Activated naive CD4-positive, alpha-beta T cell treated with anti-CD3 and anti-CD28 coated beads for 36 hours (primary cell): ENCODE measurements at places on chromosomes 7 and 10.
A peak's percentile ranks its signal among the peaks of the same experiment; 100 is the strongest.

DNA sequence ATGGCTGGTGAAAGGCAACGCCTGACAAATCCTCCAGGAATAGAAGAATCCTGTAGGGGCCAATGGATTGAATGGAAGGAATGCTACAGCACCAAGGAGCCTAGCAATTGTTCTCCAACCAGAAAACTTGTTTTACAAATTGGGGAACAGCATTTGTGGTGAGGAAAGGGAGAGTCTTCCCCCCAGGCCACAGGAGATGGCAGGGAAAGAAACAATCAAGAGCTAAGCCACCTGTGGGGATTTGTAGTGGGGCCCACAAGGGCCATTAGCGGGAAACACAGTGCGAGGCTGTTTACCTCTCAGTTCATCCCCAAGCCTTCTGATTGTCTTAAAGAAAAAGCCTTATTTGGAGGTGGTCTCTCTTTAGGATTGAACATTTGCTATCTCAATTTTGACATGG, 48.5 kb upstream of the KCNMA1 start:
- no peak for DNase-seq

- DNase-seq, result no peak
Observed at GRCh38 chr7:111711426-111712065, 149.3 kb upstream of the IMMP2L start.

DNA sequence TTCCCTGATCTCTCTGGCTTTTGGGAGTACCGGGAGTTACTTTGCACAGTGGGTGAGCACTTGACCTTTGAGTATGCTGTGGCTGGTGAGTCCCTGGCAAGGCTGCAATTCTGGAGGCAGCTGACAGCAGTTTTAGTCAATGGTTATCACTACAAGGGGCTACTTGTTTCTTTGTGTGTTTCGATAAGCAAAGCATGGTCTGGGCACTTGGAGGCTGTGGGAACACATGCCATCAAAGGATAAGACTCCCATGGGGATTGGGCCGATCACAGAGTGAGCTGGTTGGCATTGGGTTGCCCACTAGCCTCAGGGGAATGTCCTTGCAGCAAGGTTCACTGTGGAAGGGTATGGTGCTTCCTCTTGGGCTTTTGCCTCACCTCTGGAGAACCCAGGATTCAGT, 208.2 kb downstream of the SNX13 start:
- no peak for DNase-seq

GRCh38 chr10:17113889-17114540, 15.6 kb downstream of the CUBN start:
- DNase-seq, result no peak

DNA sequence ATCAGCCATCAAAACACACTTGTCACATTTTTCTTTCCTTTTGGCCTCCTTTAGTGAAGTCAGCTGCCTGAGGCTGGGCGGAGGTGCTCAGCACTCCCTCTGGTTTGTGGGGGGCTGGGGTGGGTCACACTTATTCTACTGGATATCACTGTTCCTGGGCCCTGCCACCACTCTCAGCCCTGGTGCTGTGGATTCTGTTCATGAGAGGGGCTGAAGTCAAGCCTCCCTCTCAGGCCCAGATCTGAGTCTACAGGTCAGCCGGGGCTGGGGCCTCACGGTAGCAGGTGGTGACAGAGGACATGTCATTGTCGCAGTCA, 180.8 kb upstream of the TNS3 start:
- DNase-seq, result no peak

GRCh38 chr7:109836016-109836415, 1254.9 kb upstream of the LRRN3 start:
- no peak for DNase-seq

GRCh38 chr10:14438057-14438456, 107.3 kb upstream of the FRMD4A start:
- DNase-seq, result no peak

- peak; percentile 59 for DNase-seq
Observed at GRCh38 chr7:45921699-45922519, 837 bp upstream of the IGFBP3 start.

DNA sequence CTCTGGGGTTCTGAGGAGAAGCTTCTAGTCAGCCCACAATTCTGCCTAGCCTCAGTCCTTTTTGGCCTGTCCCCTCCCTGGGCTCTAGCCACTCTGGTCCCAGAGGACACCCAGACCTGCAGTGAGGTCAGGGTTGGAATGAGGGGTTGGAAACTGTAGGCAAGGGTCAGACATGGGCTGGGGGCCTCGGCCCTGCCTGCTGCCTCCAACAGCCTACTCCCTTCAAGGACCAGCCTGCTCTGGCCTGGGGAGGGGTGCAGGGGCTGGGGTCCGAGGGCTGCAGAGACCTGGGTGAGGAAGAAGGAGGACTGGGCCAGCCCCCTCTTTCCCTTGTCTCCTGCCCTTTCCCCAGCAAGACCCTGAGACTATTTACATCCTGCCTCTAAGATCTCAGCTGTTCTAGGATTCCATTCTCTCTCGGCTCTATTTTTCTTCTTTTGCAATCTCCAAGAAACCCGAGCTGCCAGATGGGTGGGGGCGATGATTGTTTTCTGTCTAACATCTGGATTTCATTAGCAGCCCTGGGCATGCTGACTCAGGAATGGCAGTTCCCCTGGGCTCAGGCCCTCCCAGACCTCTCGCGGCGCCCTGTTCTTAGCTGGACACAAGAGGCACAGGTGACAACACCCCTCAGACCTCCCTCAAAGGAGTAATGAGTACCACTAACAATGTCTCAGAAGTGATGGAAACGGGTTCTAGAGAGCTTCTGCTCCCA, 23.1 kb downstream of the ZCCHC24 start:
- DNase-seq, result no peak

DNA sequence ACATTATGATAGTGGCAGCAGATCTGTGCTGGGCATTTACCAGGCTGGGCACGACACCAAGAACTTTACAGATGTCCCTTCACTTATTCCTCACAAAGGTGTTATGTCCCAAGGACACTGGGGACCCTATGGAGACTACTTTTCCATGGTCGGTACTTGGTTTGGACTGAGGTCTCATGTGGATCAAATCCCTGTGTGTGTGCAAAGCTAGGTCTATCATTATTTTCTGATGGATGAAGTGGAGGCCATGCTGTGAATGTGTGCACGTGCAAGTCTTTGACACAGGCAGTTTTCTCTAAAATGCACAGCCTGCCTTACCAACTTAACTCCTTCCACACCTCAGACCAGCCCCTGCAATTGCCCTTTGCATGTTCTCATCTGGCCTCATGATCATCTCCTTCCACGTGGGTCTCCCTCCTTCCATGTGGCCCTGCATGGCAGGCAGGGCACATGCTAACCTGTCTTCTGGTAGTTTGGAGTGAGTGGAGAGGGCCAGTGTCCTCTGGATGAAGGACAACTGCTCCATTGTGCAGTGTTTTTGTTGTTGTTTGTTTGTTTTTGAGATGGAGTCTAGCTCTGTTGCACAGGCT, 16.0 kb upstream of the ZNF273 start:
- no peak for DNase-seq

DNA sequence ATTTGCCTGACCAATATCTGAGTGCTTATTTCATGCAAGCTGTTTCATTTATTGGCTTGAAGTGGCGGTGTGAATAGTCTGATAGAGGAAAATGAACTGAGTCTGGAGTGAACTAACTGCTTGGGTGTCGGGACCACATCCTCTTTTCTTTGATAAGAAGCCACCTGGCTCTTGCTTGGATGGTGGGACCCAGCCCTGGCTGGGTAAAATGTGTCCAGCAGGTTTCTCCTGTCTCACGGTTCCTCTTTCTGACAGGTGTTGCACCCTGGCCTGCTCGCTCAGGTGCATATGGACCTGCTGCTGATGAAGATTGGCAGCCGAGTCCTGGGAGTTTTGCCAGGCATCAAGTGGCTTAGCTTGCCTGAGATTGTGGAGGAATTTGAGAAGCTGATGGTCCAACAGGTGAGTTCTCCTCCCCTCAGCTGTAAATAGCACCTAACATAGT, 1.6 kb downstream of the ADCK2 start:
- DNase-seq, result no peak

GRCh38 chr10:42866115-42866995, 83.8 kb downstream of the BMS1 start:
- peak; percentile 65 for DNase-seq

DNA sequence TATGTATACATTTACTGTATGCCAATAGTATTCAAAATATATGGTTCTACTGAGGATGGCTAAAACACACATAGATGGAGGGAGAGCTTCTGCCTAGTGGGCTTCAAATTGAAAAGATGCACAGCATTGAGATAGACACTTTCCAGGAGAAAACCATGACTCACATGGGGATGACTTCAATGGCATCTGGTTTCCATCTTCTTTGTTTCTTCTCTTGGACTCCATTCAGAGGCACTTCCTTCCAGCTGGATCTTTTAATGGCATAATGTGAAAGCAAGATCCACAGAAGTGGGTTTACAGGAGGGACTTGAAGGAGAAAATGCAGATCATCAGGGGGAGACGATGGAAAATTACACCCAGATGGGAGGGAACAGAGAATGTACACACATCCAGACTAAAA, 84.9 kb downstream of the ZNF365 start:
- no peak for DNase-seq

DNA sequence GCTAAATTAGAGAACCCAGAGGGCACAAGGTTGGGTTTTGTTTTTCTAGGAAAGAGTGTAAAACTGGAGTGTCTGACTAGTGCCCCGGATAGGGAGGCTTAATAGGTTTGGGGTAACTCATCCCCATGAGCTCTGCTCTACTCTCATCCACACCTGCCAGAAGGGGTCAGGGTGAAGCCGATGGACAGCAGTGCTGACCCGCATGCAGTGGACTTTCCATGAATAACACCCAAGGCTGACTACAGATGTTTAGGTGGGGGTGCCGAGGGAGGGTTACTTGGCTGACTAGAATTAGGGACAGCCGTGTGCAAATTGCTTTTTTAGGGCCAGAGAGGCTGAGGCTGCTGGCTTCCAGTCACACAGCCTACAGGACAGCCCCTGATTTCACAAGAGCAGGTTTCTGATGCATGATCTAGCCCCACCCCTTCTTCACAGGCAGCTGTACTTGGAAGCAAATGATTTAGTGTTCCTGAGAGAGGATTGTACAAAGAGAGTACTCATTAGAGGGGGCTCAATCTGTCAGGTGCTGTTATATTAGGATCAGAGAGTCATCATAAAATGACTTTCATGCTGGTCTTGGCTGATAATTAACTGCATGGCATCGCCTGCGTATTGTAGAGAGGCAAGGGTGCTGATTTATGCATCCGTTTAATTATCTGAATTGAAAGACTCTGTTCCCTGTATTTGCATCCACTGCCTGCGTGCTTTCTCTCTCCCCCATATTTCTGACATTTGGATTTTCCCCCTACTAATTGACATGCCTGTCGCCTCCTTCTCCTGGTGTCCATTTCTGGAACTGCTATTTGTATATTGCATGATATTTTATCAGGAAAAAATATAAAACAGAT, 9.5 kb downstream of the INHBA start:
- no peak for DNase-seq

- DNase-seq, result no peak
Observed at GRCh38 chr10:132593900-132594876, 56.6 kb downstream of the INPP5A start.

DNA sequence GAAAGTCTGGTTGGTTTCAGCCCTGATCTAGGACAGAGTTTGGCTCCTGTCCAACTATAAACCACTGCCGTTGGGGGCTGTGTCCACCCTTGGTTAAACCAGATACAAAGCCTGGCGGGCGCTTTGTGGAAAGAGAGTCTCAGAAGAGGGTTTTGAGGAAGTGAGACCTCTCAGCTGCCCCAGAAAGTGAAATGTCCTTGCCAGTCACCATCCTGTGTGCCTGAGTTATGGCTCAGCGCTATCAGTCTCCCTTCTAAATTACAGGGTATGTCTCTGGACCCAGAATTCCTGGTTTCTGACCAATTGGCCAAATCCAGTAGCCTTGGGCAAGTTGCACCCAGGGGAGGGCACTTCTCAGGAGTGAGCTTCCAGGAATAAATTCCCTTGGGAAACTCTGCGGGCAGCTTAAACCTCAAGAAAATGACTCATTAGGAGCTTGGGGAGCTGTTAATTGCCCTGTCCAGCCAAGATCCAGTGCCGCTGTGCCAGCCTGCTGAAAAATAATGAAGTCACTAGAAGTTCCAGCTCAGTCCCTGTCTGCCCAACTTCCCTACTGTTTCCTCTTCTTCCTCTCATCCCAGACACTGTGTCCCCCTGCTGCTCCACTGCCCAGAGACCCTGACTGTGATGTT, 66.7 kb upstream of the PDZD8 start:
- no peak for DNase-seq

- no peak for DNase-seq
Observed at GRCh38 chr7:132276234-132276630, 300.0 kb downstream of the PLXNA4 start.

DNA sequence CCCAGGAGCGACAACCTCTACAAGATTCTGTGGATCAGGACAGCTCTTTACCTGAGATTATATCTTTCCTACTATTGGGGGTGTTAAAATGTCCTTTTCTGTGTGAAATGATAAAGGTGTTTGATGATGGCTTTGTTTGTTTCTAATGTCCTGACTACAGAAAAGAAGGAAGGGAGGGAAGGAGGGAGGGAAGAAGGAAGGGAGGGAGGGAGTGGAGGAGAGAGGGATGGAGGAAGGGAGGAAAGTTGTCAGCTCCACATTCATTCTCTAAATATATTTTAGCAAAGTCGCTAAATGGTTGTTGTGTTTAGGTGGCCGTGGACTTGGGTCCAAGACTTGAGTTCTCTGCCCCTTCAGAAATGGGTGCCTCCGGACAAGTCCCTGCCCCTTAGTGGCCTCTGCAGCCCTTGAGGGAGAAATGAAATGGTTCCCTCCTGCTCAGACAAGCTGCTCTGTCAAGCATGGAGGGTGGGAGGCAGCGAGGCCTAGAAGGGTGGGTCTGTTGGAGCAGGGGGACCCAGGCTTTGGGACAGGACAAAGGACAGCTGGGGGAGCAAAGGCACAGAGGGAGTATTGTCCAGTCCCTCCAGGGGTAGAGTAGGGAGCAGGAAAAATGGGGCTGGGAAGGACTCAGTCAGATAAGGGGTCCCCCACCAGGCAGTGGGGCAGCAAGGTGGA, 4.4 kb downstream of the RGS10 start:
- DNase-seq, result no peak

GRCh38 chr7:2510909-2511768, 8.4 kb upstream of the LFNG start:
- peak; percentile 79 for DNase-seq

DNA sequence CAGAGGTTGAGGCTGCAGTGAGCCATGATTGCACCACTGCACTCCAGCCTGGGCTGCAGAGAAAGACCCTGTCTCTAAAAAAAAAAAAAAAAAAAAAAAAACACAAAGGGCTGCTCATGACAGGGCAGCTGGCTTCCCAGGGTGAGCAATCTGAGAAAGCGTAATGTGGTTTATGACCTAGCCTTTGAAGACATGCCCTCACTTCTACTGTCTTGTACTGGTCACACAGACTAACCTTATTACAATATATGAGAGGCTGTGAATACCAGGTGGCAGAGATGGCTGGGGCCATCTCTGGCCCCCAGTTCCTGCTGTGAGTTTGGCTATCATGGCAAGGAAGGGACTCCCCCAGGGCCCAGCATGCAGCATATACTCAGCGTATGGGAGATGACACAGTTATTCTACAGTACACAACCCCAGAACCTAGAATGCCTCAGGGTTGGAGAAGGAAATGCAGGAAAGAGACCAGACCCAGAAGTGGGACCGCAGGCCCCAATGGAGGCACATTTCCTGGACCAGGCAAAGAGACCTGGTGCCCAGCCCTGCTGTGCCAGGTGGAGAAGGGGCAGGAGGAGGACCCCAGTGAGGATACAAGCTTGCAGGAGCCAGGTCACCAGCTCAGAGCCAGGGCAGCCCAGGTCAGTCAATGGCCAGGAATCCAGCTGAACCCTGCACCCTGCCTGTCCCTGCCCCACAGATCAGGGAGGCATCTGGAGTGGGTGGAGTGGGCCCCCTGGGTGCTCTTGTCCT, 26.3 kb downstream of the NPTX2 start:
- no peak for DNase-seq
